Right atrium auricular region (tissue), 2 donors: ENCODE measurements at places on chromosomes 7 and 10.

GRCh38 chr10:121243609-121244241, 354.5 kb downstream of the FGFR2 start:
- DNase-seq: no peak

DNA sequence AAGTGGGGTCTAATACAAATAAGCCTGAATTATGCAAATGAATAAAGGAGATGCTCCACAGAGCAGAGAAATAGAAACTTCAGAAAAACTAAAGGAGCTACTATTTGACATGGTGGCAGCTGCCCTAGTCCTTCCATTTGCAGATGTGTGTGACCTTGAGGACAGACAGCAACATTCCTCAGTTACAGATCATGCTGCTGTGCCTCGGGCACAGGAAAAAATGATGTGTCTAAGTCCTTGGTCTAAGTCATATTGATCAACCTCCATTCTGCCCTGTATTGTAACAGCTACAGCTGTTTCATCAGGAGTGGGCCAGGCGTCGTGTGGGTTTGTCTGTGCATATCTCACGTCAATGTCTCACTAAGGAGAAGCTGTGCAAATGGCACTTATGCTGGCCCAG, 710.4 kb downstream of the TNS3 start:
- DNase-seq: no peak

DNA sequence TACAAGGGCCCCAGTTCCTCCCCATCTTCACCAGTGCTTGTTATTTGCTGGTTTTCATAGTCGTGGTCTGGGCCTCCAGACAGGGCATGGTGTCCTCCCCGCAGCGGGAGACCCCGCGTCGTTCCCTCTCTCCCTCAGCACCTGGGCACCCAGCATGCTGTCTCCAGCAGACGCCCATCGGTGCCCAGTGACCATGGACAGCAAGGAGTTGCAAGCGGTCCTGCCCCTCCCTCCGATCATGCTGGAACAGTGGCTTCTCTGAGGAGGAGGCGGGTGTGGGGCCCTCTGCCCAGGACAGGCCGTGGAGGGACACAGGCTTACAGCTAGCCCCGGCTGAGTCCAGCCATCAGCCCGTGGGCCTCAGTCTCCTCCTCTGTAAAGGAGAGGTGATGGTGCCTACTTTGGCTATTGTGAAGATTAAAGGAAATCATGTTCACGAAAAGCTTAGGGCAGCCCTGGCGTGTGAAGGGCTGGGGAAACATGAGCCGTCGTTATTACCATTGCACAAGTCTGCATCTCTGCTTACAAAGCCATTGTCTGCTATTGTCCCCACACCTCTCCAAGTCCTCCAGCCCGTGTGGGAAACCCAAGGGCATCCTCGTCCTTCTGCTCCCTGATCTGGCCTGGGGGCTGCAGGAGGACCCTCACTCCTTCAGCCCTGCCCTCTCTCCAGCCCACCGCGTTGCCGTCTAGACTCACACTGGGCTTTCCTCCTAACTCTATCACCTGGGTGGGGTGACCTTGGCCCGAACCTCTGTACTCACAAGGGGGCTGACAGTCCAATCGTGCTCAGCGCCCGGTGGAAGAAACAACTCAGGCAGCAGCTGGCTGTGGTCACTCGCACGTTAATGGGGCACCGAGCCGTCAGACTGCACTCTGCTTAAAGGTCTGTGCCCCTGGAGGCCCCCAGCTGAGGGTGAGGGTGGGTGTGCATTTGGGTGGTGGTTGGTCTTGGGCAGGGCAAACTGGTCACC, 29.9 kb downstream of the EN2 start:
- no peak for DNase-seq

DNA sequence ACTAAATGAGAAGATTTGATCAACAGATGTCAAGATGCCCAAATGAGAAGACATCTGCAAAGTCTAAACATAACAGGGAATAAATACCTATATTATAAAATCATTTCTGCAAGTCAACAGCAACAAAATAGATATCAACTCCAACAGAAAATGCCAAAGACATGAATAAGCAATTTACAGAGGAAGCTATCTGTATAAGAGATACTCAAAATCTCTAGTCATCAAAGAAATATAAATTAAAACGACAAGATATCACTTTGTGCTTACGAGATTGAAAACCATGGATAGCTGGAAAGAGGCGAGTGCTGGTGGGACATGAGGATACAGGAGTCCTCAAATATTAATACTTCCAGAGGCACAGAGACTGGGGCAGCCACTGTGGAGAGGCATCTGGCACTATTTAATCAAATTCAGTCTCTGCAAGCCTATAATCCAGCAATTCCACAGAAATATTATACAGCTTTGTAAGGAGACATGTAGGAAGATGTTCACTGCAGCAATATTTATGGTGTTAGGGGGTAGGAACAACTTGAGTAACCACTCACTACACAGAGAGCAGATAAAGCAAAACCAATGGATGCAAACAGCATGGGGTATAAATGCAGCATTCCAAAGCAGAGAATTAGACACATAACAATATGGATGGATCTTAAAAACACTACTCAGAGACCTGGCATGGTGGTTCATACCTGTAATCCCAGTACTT, 4.8 kb downstream of the DNMBP start:
- DNase-seq: no peak

DNA sequence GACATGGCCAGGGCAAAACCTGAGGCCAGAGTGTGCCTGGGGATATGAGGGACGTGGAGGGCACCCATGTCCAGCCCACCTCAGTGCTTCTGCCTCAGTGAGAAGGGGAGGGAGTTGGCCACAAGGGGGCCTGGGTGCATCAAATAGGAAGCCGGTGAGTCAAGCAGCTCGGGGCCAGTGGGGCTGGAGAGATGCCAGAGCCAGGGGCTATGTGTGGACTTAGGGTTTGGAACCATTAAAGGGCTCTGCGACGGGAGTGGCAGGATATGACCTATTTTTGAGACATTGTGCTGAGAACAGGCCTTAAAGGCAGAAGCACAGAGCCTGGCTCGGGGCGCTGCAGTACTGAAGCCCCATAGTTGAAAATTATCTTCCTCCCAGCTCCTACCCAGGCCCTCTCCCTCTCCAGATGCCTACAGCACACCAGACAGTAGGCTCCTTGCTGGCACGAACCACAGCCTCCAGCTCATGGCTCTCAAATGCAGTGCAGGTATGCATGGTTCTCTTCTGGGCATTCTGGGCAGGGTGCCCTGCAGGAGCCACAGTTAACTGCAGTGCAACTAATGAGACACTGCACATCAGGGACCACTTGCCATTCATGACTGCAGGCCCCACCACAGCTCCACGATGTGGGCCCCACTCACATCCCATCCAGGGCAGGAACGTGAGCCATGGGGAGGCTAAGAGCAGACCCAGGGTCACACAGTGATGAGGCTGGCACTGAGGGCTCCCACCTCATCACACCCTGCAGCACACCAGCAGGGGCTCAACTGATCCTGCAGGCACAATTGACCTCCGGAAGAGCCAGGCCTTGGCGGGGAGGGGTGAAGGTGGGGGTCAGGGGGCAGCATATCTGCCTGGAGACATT, 7.2 kb upstream of the PGAM2 start:
- peak; percentile 92 for DNase-seq

DNA sequence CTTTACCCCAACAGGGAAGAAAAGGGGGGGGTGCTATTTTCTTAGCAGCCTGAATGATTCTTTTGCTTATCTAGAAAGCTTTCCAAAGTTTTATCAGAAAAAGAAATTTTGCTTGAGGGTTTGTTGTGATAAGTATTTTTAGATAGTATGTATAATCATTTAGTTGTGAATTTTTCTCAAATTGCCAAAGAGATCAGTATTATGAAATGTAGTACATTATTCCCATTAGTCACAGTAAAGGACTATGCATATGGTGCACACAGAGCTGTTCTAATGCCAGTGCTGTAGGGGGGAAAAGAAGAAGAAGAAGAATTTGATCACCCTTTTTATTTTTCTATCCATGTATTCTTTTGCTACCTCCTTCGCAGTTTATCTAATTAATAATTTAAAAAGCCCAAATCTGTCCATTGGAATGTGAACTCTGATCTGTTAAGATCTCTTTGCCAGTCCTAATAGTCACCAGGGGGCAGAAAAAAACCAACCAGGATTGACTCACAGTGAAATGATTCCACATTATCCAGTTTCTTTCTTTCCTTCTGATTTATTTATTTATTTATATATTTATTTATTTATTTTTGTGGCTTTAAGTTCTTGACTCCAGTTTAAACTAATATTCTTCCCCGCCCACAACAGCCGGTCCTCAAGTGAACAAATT, 4.7 kb downstream of the RBM20 start:
- DNase-seq: no peak

DNA sequence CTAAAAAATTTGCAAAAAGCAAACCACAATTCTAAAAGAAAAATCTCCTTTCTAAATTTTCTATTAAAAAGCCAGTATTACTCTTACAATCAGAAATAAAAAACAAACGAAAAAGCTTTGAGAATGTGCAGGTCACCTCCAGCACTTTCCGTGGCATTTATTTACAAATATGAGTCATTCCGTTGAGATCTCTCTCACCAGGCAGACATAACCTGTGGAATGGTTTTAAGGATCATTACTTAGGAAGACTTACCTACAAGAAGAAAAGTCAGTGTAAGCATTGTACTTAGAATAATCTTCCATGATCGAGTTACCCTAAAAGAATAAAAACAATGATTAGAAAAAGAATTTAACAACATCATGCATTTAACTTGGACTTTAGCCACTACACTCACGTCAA, 3.3 kb downstream of the SUN3 start:
- DNase-seq: no peak

- DNase-seq: no peak
These were observed 121.1 kb downstream of the MALRD1 start for GRCh38 chr10:19169684-19170083.

GRCh38 chr7:42574685-42575084, 337.2 kb downstream of the C7orf25 start:
- DNase-seq: no peak

GRCh38 chr10:74419958-74420375, 268.9 kb downstream of the ADK start:
- no peak for DNase-seq

DNA sequence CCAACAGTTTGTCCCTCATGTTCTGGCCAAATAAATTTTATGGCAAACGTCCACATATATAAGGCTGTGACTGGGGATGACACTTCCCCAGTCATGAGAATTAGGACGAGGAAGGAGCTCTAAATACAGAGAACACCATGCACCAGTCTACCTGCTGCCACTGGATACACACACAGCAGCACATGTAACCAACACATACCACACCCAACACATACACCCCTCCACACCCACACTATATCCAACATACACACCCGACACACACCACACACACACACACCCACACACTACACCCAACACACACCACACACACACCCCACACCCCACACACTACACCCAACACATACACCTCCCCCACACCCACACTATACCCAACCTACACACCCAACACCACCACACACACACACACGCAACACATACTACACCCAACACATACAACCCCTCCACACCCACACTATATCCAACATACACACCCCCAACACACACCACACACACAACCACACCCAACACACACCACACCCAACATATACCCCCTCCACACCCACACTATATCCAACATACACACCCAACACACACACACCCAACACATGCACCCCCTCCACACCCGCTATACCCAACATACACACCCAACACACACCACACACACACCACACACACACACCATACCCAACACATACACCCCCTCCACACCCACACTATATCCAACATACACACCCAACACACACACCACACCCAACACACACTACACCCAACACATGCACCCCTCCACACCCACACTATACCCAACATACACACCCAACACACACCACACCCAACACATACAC, 74.1 kb downstream of the HIPK2 start:
- no peak for DNase-seq

DNA sequence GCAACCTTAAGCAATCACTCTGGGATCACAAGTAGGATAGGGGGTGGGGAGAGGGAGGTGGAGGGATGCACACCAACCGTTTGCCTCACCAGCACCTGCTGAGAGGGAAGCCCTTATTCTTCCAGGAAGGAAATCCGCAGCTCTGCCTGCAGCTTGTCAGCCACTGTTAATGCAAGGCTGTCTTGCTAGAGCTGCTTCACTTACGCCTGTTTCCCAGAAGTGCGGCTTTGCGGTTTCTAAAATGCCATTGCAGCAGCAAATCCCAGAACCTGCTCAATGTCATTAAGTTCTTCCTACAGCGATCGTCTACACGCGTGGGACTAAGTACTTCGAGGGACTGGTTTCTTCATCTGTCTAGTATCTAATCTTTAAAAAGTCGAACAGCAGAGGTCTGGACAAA, 191.1 kb downstream of the ZMYND11 start:
- DNase-seq: no peak

GRCh38 chr10:64379898-64380297, 858.7 kb downstream of the REEP3 start:
- no peak for DNase-seq

DNA sequence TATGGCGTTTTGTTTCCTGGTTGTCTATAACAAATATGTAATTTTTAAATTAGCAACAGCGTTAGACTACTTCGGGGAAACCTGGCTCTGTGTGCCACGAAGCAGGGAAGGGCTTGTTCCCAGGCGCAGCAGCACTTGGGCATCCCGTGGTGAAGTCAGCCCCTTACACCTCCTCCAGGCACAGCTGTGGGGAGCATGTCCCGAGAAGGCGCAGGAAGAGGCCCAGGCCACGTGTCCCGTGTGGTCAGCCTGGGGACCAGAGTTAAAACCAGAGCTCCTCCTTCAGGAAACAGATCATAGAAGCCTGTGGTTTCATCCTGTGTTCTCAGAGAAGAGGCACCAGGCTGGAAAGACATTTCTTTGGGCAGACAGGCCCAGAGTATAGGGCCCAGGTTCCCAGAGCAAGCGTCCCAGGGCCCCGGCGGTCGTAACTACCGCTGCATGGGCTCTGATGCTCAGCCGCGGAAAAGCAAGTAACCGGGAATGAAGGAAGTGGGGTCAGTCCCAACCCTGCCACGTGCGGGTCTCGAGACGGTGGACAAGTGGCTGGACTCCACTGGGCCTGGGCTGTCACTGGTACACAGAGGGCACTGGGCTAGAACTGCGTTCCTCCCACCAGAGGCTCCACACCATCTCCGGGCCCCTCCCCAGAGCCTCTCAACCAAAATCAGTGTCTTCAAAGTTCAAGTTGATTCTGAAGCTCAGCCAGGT, 7.1 kb downstream of the NUDT1 start:
- DNase-seq: peak; percentile 71
